Endothelial cell (in vitro differentiated cells): ENCODE measurements at places on chromosomes 1 and 21. TPM values are rescaled to one million over a fixed set of nuclear protein-coding genes. Genes with fewer than 3 reads are reported as not detected.

The THEM5 gene
- not detected for total RNA-seq

The SLC39A1 gene
- 136 TPM for total RNA-seq

GRCh38 chr1:82177192-82177591 lies 376.5 kb downstream of the ADGRL2 start:
- no peak overlapping the region for H3K4me3 ChIP-seq
- no peak for DNase-seq
- H3K27ac ChIP-seq: no peak overlapping the region
- no peaks in the 10 kb centered on the region for H3K27me3 ChIP-seq
- H3K36me3 ChIP-seq: no peaks in the 10 kb centered on the region
- peaks cover 10% of the 10 kb centered on the region for H3K4me1 ChIP-seq

DNA sequence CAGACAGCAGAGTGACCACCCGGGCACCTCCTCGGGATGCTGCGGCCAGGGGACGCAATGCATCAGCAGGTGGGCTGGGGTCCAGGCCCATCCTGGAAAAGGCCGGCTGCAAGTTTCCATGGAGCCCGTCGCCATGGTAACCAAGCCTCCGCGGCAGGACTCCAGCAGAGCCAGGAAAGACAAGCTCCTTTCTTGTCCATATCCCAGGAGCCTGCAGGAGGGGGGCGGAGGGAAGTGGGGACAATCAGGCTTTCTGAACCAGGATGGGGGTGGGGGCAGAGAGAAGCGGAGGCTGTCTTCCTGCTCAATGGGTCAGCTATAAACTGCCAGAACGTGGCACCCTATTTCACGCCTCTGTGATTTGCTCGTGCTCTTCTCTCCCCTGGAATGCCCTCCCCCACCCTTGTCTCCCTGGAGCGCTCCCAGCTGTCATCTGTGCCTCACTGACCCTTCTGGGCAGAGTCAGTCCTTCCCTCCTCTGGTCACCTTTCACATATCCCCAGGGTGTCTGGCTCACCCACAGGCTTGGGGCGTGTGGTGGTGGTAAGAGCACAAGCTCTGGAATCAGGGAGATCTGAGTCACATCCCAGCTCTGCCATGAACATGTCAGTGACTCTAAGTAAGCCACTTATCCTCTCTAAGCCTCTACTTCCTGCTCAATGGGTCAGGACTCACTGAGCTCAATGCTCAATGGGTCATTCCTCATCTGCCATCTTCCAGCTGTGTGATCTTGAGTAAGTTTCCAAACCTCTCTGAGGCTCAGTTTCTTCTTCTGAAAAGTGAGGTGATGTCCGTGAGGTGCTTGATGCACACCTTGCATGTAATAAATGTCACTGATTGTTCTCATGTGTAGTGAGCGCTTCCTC lies 58.9 kb upstream of the LAPTM5 start:
- no peaks in the 10 kb centered on the region for H3K36me3 ChIP-seq
- peak; percentile 84 for DNase-seq
- peaks cover 20% of the 10 kb centered on the region for H3K4me1 ChIP-seq
- H3K27ac ChIP-seq: peak overlapping the region; percentile 70

GRCh38 chr1:116769561-116769977 lies 15.3 kb downstream of the CD2 start:
- H3K4me1 ChIP-seq: peaks cover 9% of the 10 kb centered on the region
- peaks cover 3% of the 10 kb centered on the region for H3K27me3 ChIP-seq
- H3K27ac ChIP-seq: no peak overlapping the region
- no peaks in the 10 kb centered on the region for H3K36me3 ChIP-seq
- no peak overlapping the region for H3K4me3 ChIP-seq

DNA sequence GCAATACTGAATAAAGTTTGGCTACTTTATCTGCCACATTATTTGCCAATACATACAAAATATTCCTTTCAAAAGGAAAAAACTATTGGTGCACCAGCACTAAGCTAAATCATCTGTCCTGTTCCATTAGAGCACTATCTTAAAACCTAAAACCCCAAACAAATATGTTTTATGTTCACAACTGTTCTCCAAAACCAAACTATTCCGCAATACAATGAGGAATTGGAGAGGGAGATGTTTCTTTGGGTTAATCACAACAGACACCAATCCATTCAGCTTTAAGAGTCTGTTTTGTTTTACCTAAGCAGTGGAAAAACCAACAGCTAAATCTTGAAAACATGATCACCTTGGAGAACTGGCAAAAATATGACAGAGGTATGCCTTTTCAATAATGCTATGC lies 85.1 kb downstream of the ZNF644 start:
- H3K27ac ChIP-seq: no peak overlapping the region
- H3K4me1 ChIP-seq: peaks cover under 1% of the 10 kb centered on the region
- peaks cover 20% of the 10 kb centered on the region for H3K36me3 ChIP-seq
